Stimulated activated CD8-positive, alpha-beta memory T cell treated with anti-CD3 and anti-CD28 coated beads, Interleukin-2, amount 100 ng/mL, for 1 hour (primary cell): ENCODE measurements at places on chromosomes 16 and 17.

GRCh38 chr17:29169806-29170591 is 10.2 kb downstream of the MYO18A start:
- no peak for DNase-seq

- no peak for DNase-seq
These were observed 28.1 kb upstream of the MAPK3 start for GRCh38 chr16:30151091-30151490.

DNA sequence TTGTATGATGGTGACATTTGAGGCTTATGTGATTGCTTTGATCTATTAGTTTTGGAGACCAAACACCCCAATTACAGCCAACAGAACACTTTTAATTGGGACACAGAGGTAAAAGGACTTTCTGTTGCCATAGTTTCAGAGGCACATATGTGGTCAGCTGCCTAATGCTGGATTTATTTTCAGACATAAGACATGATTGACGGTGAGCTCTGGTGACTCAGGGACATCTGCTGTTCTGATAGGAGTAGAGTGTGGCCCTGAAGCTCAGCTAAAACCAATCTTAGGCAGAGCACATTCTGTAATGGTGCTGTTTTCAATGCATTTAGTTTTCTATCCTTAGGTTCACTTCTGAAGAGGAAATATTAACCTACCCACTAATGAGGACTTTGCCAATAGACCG is 247.1 kb downstream of the UTP18 start:
- no peak for DNase-seq

DNA sequence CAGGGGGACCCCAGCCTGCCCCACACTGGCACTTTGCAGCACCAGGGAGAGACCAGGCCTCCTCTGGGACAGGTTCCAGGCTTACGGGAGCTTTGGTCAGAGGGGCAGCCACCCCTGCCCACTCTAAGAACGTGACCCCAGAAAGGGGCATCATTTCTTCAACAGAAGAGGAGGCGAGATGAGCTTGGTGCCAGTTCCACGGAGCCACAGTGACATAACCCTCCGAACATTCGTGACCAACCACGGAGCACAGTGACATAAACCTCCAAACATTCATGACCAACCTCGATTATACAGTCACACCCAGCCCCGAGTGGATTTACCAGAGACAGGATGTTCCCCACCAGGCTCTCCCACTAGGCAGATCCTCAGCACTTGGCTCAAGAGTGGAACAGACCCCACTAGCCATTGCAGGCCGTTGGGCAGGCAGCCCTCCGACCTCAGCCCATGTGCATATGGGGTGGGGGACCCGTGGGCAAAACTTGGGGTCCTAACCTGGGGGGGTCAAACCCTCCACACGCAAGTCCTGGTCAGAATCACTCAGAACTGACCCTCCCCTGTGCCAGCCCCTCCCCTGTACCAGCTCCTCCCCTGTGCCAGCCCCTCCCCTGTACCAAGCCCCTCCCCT is 112.9 kb downstream of the METRNL start:
- DNase-seq, result no peak

GRCh38 chr16:76007645-76008044 is 269.6 kb upstream of the CNTNAP4 start:
- DNase-seq, result no peak

- peak; percentile 87 for DNase-seq
These were observed at the start of gene CYB5B for GRCh38 chr16:69424053-69424934. Gene CYB5B (plus strand): TSS chr16:69424619. CDS start chr16:69424684, 65 bp downstream.

DNA sequence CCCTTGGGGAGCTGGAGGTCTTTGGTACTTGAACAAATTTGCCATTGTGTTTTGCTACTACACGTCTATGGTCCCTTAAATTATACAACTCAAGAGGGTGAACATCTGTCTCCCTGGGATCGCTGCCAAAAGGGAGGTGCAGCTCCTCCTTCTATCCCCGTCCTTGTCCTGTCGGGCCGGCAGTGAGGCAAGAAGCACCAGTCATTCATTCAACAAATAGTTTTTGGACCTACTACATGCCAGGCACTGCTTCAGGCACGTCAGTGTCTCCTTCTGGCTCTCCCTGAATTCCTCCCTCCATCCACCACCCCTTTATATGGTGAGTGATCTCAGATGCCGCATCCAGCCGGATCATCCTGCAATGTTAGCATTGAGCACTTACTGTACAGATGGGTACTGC is 2.2 kb upstream of the RPL38 start:
- DNase-seq, result no peak

- DNase-seq, result no peak
These were observed 4.5 kb upstream of the ACSF3 start for GRCh38 chr16:89089120-89089519.
